Fibroblast of skin of back (primary cell): ENCODE measurements at places on chromosomes 1 and 21.

- DNase-seq: no peak
Measured at GRCh38 chr1:65197636-65198035, 49.6 kb downstream of the AK4 start.

- no peak for DNase-seq
Measured at GRCh38 chr1:204660509-204660908, 25.0 kb downstream of the LRRN2 start.

- no peak for DNase-seq
Measured at GRCh38 chr1:30903343-30904034, 5.1 kb downstream of the SDC3 start.

GRCh38 chr1:178644308-178645120 lies 80.5 kb upstream of the RALGPS2 start:
- peak; percentile 55 for DNase-seq

DNA sequence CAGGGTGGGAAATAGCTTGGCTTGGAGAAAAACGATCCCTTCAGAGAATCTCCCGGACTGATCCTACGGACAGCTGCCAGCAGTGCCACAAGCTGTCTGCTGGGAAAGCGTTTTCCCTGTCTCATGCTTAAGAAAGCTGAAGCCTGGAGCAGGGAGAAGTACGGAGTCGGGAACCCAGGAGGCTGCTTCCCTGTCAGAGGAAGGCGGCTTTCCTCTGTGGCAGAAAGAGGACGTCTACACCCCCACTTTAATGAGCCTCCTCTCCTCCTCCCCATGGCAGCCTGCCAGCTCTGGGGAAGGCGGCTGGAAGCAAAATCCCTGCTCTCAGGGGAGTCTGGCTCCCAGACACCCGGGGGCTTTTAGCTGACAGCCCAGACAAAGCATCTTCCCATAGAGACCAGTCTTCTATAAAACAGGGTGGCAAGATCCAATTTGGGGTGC lies 7.3 kb downstream of the KIF21B start:
- DNase-seq: peak; percentile 57

DNA sequence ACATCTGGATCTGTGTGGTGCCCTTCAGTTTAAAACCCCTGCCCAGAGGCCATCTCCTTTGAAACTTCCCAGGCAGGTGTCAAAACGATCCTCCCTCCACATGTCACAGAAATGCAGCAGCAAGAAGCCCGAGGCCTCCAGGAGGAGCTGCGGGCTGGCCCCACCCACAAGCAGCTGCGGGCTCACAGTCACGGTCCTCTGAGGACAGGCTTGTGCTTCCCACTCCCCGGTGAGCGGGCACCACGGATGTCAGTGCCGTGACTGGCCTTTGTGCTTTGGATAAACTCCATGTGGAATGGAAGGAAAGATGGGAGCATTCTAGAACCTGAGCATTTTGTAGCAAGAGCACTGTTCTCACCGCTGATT lies 65.8 kb downstream of the SIK1 start:
- peak; percentile 44 for DNase-seq

DNA sequence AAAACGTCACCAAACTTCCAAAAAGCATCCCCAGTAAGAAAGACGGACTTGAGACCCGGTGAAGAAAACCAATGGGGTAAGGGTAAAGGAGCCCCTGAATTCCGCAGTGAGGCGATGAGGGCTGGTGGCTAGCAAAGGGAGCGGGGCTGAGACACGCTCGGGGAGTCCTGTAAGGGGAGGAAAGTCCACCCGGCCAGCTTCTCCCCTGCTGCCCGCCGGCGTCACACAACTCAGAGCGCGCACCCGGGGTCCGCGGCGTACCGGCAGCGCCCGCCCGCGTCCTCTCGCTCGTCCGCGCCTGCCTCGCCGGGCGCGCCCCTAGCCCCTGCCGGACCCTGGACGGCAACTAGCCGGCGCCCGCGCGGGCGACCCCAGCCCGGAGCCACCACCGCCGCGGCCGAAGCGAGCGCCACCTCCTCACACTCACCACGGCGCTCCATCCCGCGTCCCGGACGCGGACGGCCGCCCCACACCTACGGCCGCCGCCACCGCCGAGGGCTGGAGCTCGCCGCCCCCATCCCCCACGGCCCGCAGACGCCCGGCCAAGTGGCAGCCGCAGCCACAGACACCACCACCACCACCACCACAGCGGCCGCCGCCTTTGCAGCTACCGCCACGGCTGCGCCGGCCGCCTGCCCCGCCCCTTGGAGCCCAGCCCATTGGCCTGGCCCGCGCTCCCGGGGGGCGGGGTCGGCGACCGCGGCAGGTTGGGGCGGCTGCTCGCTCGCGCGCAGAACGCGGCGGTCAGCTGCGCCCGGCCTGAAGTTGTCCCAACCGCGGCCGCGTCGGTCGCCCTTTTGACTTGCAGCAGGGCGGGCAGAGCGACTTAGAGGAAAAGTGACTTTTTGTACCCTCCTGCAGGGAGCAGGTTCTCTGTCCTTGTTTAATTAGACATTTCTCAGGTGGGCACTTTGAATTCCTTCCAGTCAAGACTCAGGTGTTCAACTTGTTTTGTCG lies 10.0 kb upstream of the ARHGAP29 start:
- DNase-seq: peak; percentile 57

GRCh38 chr1:173775578-173776226 lies 48.8 kb upstream of the DARS2 start:
- no peak for DNase-seq

DNA sequence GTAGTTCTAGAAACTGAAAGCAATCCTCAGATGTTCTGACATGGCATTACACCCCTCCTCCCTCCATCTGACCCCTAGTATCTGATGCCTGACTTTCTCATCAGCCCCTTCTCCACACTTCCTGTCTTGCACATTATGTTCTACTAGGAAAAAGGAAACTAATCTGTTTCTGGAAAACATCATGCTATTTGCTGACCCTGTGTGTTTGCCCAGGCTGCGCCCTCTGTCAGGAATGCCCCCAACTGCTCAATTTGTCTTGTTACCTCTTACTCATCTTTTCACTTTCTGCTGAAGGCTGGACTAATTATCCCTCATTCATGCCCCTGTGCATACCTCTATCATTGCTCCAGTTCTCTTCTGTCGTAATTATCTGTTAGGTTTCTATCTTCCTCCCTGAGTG lies 37.5 kb upstream of the DAB1 start:
- DNase-seq: no peak

DNA sequence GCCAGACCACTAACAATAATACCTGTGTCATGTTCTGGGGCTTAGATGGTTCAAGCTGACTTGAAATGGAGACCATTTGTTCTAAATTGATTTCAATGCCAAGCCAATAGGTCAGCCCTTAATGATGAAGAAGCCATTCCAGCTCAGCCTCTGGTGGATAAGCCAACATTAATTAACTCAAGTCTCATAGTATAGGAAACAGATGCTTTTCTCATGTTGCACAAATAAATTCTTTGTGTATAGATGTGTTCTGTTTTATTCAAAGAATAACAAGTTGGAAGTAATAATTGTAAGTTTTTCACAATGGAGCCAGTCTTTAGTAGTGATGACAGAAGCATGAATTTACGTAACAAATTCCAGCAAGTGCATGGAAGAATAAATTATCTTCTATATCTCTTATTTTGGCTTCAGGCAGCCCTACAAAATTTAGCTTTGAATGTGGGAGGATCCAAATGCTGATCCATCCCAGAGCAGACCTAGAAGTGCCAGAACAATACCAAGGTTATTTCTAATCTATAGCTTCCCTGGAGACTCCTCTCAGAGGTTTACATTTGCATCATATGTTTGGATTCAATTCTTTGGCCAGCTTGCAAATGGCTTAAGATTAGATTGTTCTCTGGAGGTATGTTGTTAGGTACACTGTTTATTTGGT lies 42.2 kb upstream of the C1orf105 start:
- DNase-seq: no peak

- DNase-seq: no peak
Measured at GRCh38 chr1:78591971-78592370, 28.3 kb upstream of the IFI44L start.

DNA sequence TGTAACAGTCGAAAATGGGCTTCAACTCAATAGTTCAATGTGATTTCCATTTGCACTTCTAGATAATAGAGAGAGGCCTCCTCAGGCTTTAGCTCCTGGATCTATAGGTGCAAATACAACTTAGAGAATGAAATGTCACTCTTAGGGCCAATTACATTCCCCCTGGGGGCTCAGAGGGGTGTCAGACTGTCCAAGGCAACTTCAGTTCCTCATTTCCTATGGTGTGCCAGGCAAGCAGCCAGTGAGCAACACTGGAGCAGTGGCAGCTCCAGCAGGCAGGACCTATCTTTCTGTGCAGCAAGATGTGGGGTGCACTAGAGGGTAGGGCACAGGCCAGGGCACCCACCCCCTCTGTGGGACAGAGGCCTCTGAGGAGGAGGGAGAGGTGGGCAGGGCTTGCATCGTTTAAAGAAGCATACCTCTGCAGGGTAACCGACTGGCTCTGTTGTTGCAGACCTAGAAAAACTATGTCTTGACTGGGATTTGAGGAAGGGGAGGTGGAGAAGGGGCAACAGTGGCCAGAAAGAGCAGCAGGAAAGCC lies 97.3 kb downstream of the SUSD4 start:
- DNase-seq: no peak

DNA sequence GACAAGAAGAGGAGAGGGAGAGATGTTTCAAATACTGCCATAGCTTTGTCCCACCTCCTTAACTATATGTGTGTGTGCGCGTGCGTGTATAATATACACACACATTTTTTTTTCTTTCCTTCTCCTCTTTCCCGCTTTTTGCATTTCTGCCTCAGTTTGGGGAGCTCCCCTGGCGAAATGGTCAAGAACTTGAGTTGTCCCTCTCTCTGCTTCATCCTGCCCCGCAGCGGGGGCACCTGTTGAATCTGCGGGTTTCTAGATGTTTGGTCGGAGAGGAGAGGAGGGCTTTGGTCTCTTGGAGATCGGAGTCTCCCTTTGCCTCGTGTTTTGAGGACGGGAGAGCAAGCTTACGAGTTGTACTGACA lies 504 bp downstream of the SCCPDH start:
- peak; percentile 49 for DNase-seq

GRCh38 chr21:24737296-24737850 lies 869.9 kb downstream of the MRPL39 start:
- DNase-seq: no peak

DNA sequence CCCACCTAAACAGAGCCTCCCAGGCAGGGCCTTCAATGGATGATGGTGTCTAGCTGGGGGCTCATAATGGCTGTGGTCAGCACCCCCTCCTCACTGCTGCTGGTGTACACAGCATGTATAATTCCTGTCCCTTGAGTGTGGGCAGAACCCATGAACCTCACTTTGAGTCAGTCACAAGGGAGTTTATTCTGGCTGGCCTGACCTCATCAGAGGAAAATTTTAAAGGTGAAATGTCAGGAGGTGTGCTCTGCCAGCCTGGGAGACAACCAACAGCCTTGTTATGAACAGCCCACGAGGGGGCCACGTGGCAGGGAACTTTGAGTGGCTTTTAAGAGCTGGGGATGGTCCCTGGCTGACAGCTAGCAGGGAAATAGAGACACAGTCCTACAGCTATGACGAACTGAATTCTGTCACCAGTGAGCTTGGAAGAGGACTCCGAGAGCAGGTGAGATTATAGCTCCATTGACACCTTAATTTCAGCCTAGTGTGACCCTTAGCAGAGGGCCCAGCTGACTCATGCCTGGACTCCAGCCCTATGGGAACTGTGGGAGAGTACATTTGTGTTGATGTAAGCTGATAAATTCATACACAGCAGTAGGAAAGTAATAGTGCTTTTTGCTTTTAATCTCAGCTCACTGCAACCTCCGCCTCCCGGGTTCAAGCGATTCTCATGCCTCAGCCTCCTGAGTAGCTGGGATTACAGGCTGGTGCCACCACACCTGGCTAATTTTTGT lies 73.5 kb upstream of the RUNX3 start:
- DNase-seq: no peak

- peak; percentile 78 for DNase-seq
Measured at GRCh38 chr1:94332952-94333351, 85.2 kb upstream of the ABCD3 start.

DNA sequence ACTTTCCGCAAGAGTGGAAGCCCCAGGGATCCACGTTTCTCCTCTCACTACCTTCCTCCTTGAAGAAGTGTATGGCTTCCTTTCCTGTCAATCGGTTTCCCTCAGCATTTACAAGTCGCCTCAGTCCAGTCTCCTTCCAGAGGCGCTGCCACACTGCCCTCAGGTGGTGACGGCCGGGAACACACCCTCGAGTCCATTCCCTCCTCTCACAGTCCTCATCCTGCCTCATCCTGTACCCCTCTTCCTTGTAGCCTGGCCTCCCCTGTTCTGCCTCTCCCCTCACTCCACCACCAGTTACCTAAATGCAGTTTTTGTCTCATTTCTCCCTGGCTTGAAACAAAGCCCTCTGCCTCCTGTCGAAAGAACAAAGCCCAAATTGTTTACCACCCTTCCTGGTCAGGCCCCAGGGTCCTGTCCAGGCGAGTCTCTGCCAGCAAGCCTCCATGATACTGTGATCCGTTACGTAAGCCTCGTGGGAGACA lies 23.2 kb upstream of the LSM10 start:
- DNase-seq: peak; percentile 79

GRCh38 chr1:1071486-1072298 lies 2.4 kb downstream of the RNF223 start:
- DNase-seq: no peak

GRCh38 chr1:44406737-44407429 lies 1.8 kb downstream of the RNF220 start:
- DNase-seq: no peak

- DNase-seq: no peak
Measured at GRCh38 chr1:202172015-202172355, 11.6 kb upstream of the PTPN7 start.

- no peak for DNase-seq
Measured at GRCh38 chr1:236800002-236800620, 5.0 kb downstream of the MTR start.

- peak; percentile 1 for DNase-seq
Measured at GRCh38 chr21:23162198-23162946, 2164.2 kb downstream of the NCAM2 start.

GRCh38 chr1:3331564-3331963 lies 122.9 kb upstream of the ARHGEF16 start:
- no peak for DNase-seq

- peak; percentile 57 for DNase-seq
Measured at GRCh38 chr1:15994590-15995351, 9.3 kb upstream of the SRARP start.

DNA sequence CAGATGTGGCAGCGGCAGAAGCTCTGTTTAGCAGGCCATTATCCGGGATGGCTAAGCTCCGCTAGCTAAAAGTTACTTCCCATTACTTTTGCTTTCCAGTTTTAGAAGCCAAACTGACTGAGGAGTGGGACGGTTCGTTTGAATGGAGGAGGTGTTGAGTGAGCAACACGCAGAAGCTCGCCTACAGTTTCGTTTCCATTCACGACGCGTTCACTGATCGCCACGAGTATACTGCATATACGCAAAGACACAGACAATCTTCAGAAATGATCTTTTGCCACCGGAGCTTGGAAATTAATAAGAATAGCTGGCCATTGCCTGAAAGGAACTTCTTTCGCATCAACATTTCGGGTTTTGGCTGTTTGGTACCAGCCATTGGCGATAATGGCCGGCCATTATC lies 14.6 kb downstream of the SON start:
- DNase-seq: no peak

- no peak for DNase-seq
Measured at GRCh38 chr1:241841691-241842090, 6.3 kb upstream of the EXO1 start.

- DNase-seq: no peak
Measured at GRCh38 chr21:36877741-36878140, 88.7 kb downstream of the HLCS start.

- peak; percentile 86 for DNase-seq
Measured at GRCh38 chr21:46188226-46189212, 4.3 kb upstream of the SPATC1L start.
